Activated T-cell treated with anti-CD3 and anti-CD28 coated beads for 4 hours (primary cell): ENCODE measurements at places on chromosomes 7 and 10.

DNA sequence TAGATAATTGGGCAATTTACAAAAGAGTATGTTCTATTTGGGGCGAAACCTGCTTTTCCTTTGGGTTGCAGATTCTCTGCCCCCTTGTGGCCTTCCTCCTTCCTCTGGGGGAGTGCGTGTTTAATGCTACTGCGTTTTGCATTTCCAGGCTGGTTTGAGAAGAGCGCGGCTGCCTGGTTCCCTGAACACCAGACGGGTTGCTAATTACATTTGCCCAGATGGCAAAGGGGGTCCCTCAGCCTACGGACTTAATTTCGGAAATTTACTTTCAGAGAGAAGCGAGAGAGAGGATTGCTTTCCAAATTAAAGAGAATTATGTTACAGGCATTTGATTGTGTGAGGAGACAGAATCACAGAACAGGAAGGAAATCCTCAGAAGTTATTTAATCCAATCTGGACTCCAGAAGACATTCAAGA, 91.9 kb upstream of the JAZF1 start:
- peak; percentile 13 for DNase-seq

GRCh38 chr10:116848944-116849247, 403 bp upstream of the ENO4 start:
- DNase-seq, result no peak

- no peak for DNase-seq
Observed at GRCh38 chr10:120997756-120998155, 146.6 kb downstream of the WDR11 start.

GRCh38 chr7:47103498-47104205, 478.3 kb downstream of the TNS3 start:
- DNase-seq, result no peak

DNA sequence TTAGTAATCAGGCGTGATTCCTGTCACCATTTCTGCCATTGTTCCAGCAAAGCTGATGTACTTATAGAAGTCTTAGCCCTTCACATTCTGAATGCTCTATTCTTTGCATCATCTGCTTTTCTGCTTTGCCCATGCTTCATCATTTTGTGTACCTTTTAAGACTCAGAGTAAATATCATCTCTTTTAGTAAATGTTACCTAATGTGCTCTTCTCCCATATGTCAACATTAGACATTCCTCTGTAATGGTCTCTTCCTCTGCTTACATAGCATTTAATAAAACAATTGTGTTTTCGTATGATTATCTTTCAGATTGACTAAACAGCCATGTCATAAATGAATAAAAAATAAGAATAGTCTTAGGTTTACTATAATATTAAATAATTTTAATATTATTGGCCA, 719.6 kb upstream of the GRM3 start:
- no peak for DNase-seq

GRCh38 chr7:1544896-1545416, 11.0 kb downstream of the TMEM184A start:
- no peak for DNase-seq

- DNase-seq, result peak; percentile 28
Observed at GRCh38 chr7:105429746-105430612, 41.3 kb upstream of the SRPK2 start.

GRCh38 chr7:38674513-38674912, 43.3 kb upstream of the AMPH start:
- DNase-seq, result no peak

GRCh38 chr10:101558204-101558603, 29.9 kb downstream of the POLL start:
- DNase-seq, result no peak

GRCh38 chr10:974785-975074, 13.5 kb upstream of the GTPBP4 start:
- DNase-seq, result no peak

GRCh38 chr10:46024948-46025347, 5.5 kb downstream of the NCOA4 start:
- no peak for DNase-seq

DNA sequence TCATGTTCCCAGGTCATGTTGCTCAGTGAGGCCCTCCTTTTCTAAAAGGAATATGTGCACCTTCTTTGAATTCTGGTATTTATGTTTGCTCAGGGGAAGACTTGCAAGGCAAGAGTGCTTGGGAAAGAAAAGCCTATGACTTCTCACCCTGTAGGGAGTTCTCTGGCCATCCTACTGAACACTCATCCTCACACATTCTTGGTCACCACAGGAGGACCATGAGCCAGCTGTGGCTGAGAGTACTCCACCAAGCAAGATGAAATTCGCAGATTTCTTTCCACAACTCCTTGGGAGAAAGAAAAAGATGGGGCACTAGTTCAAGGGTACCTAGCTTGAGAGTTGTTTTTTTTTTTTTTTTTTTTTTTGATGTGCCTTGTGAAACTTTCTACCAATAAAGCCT, 179.6 kb downstream of the FZD1 start:
- no peak for DNase-seq

DNA sequence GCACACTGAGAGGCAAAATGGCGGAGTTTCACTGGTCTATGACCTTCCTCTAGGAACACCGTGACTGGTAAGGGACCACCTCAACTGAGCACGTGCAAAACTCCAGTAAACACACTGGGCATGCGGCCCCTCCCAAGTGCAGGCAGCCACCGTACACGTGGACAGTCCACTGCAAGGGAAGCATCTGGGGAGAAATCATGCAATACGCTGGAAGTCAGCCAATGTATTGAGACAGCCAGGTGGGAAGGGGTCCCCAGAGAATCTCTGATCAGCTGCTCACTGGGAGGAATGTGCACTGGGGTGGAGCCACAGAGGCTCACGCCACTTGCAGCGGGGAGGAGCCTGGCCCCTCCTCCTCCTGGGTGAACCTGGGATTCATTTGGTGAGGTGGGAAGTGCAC, 49.3 kb downstream of the CFAP46 start:
- DNase-seq, result no peak

- DNase-seq, result no peak
Observed at GRCh38 chr10:113021268-113022040, 71.4 kb downstream of the TCF7L2 start.

DNA sequence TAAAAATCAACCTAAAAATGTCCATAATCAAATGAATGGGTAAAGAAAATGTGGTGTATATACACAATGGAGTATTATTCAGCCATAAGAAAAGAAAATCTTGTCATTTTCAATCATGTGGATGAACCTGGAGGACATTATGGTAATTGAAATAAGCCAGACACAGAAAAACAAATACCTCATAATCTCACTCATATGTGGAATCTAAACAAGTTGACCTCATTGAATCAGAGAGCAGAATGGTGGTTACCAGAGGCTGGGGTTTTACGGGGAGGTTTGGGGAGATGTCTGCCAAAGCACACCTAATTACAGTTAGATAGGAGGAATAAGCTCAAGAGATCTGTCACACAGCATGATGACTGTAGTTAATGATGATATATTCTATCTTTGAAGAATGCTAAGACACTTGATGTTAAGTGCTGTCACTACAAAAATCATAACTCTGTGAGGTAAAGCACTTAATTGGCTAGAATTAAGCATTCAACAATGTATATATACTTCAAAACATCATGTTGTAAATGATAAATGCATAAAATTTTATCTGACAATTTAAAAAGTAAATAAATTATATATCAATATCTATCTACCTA, 39.1 kb upstream of the TNPO3 start:
- no peak for DNase-seq
